Left forelimb (tissue), 1 donor: ENCODE measurements at places on chromosomes 13 and 19.

GRCh38 chr13:94708031-94708859 is 4.1 kb downstream of the SOX21 start:
- DNase-seq: no peak

GRCh38 chr13:44331912-44332851 is 41.4 kb upstream of the SERP2 start:
- DNase-seq: peak; percentile 78

DNA sequence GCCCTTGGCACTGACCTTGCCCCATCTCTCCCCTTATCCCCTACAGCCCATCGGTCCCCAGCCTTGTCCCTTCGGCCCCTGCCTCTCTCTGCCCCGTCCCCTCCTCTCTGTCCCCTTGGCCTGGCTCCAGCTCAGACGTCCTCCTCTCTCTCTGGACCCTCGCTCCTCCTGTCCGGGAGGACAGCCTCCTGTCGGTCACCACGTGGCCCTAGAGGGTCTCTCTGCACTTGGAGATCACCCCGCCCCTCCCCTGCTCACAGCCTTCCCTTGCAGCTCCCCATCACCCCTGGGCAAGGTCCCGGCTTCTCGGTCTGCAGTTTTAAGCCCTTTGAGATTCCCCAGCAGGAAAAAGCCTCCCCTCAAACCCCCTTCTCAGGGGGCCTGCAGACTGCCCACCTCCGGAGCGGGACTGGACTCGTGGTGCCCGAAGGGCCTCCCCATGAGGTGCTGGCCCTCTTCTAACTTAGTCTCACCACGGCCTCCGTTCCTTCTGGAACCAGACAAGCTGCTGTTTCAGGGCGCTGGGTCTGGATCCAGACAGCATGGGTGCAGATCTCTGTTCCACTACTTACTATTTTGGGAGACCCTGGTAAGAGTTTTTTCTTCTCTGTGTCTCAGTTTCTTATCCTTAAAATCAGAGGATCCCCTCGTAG is 3.3 kb upstream of the KLK15 start:
- no peak for DNase-seq

DNA sequence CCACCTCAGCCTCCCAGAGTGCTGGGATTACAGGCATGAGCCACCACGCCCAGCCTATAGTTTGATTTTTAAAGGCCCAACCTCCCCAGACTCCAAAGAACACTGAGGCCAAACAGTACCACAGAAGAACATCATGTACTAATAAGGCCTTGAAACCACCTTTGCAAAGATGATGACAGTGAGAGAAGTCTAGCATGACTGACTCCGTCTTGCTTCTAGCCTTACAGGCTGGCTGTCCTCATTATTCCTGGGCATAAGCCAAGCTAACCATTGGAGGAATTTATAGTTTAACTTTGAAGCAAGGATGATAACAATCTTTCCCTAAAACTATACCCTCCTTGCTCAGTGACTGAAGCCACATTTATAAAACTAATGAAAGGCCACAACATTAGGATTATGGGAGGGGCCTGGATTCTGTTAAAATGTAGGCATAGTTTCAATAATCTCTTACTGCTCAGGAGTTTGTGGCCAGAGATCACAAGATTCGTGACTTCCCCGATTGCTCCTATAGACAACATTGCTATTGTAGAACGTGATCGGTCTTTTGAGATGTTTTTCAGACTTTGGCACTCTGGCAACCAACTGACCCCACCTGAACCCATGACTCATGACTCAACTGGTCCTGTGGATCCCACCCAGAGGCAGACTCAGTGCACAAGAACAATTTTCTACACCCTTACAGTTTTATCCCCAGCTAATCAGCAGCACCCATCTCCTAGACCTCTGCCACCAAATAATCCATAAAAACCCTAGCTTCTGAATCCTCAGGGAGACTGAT is 17.6 kb downstream of the GPR42 start:
- DNase-seq: no peak

DNA sequence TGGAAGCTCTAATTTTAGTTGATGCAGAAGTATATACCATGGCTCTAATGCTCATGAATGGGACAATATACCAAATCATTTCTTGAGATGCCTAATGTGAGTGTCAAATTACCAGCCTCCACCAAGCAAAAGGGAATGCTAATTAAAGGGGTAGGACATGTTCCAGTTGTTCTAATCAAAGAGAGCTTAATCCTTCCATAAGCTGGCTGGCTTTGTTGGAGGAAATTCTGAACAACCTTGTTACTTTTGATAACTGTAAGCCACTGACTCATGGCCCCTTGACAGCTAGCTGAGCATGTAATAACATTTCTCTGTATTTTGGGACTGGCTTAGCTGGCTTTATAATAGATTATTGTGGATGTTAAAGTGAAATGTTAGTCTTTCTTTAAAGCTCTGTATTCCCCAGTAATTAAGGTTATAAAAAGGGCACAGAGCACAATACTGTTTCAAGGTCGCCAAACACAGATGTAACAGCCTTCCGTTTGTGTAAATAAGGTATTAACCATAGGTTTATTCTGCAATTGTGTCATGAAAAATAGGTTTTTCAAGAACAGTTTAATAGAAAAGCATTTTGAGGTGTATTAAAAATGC is 1194.0 kb downstream of the PCDH9 start:
- DNase-seq: no peak

GRCh38 chr19:24140099-24140498 is 53.1 kb downstream of the ZNF254 start:
- DNase-seq: no peak

- DNase-seq: no peak
These were observed 13.1 kb upstream of the TMEM161A start for GRCh38 chr19:19151418-19151817.

DNA sequence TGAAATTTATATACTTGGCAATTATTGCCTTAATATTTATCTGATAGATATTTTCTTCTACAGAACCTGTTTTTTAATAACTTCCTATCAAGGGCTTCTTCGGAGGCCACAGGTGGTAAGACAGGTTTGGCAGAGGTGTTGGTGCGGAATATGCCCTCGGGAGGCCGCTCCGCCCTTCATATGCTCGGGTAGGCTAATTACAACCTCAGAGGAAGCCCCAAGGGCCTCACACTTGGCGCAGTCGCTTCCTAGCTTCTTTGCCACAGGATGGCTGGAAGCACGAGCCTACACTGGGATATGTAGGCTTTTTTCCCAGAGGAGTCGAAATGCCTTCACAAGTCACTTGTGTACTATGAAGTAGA is 68.8 kb downstream of the LMO7 start:
- DNase-seq: no peak

DNA sequence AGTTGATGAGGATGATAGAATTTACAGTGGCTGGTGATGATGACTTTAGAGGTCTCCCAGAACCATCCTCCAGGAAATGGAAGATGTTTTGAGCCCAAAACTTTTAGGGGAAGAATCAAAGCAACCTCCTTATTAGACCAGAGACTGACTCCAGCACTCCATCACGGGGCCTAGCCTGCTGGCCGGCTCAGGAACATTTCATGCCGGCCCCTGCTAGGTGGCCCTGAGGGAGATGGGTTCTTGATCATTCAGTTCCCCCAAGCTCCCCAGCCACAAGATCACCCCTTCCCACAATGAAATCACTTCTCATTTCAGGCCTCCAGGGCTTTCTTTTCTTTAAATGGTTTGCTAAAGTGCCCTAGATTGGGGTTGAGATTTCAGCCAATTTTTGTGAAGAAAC is 79.7 kb upstream of the SIAH3 start:
- no peak for DNase-seq

DNA sequence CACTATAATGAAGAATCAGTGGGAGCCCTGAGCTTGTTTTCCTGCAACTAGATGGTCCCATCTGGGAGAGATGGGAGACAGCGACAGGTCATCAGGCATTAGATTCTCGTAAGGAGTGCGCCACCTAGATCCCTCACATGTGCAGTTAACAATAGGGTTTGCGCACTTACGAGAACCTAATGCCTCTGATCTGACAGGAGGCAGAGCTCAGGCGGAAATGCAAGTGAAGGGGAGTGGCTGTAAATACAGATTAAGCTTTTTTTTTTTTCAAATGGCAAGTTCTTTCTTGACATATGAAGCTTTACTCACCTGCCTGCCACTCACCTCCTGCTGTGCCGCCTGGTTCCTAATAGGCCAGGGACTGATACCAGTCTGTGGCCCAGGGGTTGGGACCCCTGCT is 14.4 kb downstream of the CDC16 start:
- no peak for DNase-seq

DNA sequence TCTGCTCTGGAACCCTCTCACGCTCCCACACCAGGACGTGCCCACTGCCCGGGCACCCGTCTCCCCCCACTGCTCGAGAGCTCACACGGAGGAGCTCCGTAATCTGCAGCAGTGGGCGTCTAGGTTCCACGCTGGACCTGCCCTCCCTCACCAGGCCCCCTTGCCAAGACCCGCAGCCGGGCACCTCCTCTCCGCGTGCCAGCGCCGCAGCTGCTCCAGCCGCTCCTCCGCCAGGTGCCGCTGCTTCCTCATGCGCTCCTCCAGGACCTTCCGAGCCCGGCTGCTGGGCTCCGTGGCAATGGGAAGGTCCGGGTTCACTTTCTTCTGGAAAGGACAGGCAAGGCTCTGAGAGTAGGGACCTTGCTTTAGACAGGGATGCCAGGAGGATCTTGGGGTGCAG is 35.0 kb upstream of the MATK start:
- DNase-seq: no peak

DNA sequence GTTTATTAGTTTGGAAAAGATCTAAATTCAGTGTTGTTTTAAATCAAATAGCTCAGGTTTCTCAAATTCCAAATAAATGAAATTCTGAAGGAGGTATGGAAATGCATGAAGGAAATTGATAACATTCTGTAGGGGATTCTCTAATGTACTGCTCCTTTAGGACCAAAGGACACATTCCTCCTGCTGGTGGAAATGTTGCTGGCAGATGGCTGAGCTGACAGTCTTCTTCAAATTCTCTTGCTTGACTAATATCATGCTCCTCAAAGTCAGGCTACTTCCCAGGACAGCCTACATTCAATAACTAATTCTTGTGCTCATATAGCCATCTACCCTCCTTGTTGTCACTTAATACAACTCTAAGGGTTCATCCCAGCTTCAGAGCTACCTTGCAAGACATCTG is 1118.5 kb downstream of the PCDH9 start:
- no peak for DNase-seq

GRCh38 chr13:113788413-113789135 is 29.5 kb downstream of the TMEM255B start:
- no peak for DNase-seq

- no peak for DNase-seq
These were observed 17.9 kb downstream of the BTBD2 start for GRCh38 chr19:1997353-1998233.

DNA sequence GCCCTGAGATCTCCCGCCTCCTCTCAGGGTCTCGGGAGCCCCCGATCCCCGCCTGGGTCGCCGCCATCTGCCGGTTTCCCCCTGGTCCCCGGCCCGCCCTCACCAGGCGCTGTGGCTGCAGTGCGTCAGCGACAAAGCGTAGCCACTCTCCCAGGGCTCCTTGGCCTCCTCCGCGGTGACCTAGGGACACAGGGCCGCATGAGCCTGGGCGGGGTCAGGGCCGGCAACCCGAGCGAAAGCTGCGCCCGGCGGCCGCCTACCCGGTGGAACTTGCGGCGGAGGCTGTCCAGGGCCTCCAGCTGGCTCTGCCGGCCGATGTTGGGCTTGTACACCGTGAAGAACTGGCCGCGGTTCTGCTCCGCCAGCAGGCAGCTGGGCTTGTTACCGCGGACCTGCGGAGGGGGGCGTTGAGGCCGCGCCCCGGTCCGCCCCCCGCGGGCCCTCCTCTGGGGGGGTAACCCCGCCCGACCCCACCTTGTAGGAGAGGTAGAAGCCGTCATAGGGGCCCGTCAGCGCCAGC is 5.3 kb downstream of the GPX4 start:
- no peak for DNase-seq
